Activated CD4-positive, CD25-positive, alpha-beta regulatory T cell treated with anti-CD3 and anti-CD28 coated beads, Interleukin-2, amount 50 U/mL, for 16 hours (primary cell): ENCODE measurements at places on chromosomes 5 and 9.

- DNase-seq: no peak
Measured at GRCh38 chr5:6419340-6419852, 29.3 kb upstream of the UBE2QL1 start.

GRCh38 chr5:41414598-41414997 is 95.8 kb downstream of the PLCXD3 start:
- no peak for DNase-seq

DNA sequence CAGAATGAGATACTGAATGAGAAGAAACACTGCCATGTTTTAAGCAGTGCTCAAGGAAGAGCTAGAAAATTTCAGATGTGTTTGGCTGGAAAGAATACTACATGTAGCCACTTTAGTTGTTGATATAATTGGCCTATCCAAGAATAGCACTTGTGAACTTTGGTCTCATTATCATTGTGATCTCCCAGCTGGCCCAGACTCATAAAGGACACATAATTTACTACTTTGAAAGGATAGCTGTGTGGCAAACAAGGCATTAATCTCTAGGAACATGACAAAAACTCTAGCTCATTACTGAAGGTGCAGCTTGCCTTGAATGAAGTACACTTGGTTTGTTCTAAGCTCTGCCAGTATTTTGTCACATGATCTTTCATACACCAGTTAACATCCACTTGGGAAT is 356.3 kb downstream of the CSNK1G3 start:
- DNase-seq: no peak

GRCh38 chr5:7754997-7755596 is 95.8 kb downstream of the CFAP90 start:
- DNase-seq: no peak

- DNase-seq: no peak
Measured at GRCh38 chr9:82332018-82332773, 343.6 kb downstream of the SPATA31D1 start.

- DNase-seq: no peak
Measured at GRCh38 chr5:91175708-91176107, 207.4 kb downstream of the ARRDC3 start.

DNA sequence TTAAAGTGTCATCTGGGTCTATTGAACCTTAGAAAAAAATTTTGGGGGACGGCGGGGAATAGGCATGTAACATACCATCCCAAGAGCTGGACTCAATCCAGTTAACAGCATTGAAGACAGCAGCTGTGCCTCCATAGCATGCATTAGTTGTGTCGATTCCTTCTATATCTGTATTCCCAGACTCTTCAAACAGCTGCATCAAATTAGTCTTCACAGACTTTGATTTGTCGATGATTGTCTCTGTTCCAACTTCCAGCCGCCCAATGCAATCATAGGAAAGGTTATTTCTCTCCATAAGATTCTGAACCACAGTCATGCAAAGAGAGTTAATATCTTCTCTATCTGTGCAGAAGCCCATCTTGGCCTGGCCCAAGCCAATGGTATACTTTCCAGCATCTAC is 14.8 kb downstream of the HMGCS1 start:
- no peak for DNase-seq

DNA sequence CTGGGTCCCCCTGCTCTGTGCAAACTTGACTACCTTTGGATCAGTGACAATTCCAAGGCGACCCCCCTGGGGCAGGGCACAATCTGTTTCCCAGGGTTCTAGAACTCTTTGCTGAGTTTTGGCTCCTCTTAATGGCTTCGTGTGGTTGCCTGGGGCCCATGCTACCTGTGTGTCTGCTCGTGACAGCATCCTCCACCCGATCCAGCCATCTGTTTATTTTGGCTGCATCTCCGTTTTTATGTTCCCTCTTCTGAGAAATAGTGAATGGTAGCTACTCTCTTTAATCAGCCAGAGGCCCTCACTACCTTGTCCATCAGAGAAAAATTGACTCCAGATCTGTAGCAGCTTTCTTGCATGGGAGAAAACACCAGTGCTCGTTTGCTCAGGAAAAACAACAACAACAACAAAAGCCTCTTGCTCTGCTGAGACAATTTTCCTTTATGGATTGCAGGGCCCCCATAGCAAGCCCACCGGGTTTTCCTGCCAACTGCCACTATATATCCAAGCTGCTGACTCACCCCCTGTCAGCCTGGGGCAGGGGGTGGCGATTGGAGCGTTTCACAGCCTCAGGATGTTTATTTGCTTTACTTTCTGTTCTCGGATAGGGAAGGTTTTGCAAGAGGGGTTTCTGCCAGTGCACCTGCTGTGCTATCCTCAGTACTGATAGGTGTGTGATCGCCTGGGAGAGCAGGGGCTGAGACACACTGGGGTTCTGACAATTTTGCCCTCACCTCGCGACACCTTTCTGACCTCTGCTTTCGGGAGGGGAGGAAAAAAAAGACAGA is 607.8 kb downstream of the BNC2 start:
- no peak for DNase-seq
